ENCODE measurements at places on chromosomes 4 and X. TPM values are rescaled to one million over a fixed set of nuclear protein-coding genes. Genes with fewer than 3 reads are reported as not detected.

The SRPX gene
- total RNA-seq: 3.3 TPM

DNA sequence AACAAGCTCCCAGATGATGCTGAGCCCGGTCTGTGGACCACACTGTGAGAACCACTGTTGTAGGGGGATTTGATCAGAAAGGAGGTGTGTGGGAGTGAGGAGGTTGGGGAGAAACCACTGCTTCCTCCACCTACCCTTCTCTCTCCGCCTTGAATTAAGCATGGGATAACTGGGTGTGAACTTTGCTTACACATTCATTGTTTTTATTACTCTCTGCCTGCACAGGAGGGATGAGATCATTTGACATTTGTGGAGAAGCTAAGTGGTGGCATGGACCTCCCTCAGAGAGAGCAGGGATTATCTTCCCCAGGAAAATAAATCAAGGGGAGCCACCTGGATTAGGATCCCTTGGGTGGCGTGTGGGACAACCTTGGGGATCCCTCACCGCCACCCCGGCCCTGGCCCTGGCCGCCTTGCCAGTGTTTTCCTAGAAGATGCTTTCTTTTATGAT is 212.1 kb upstream of the ATP6AP2 start:
- DNase-seq: no peak

DNA sequence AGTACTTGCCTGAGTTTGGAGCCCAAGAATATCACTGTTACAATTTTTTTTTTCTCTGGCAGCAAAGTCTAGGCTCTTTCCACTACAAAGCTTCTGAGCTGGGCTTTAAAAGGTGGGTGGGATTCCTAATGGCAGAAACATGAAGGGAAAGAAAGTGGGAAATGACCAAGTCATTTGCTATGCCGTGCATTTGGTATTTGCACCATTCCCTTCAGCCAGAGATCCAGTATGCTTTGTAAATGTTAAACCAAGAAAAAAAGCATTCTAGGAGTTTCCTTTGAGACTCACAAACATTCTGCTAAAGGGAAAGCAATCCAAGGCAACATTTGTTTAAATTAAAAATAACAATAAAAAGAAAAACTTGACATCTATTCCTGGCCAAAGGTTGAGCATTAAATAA is 451.2 kb downstream of the RAB28 start:
- DNase-seq: no peak

- no peak for DNase-seq
Observed at GRCh38 chr4:74623041-74623440, 171.3 kb downstream of the BTC start.

GRCh38 chrX:5236749-5237148 is 991.9 kb downstream of the NLGN4X start:
- no peak for DNase-seq

- DNase-seq: no peak
Observed at GRCh38 chrX:13051529-13052172, 7.2 kb upstream of the FAM9C start.

GRCh38 chrX:34629572-34629971 is 27.5 kb downstream of the TMEM47 start:
- no peak for DNase-seq

DNA sequence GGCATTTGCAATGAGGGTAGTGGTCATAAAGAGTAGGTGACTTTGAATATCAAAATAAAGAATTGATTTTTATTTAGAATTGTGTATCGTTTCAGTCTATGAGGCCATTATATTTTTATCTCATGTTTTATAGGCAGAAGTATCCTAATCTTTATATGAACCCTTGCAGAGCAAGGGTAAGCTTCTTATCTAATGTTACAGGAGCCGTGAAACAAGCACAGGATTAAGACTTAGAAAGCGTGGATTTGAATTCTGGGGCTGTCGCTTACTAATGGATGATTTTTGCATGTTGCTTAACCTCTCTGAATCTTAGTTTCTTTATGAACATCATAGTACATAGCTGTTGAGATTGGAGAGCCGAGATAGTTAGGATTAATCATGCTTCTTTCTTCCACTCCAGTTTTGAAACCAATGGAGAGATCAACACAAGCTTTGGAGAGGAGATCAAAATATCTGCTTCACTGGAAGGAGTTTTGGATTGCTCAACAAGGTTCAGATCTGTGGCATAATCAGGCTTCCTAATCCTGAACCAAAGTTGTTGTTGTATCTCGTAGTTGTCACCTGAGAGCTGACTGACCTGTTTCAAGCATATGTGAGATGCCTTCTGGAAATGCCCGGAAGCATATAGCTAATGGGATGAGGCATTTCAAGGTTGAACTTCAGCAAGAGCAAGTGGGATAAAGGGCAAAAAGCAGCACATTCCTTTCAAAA is 166.9 kb upstream of the GK2 start:
- DNase-seq: no peak

GRCh38 chrX:12986164-12986779 is 11.4 kb downstream of the TMSB4X start:
- DNase-seq: no peak
